Hematopoietic multipotent progenitor cell treated with erythropoietin and hydrocortisone succinate and interleukin-3 and kit ligand, for 17 days (in vitro differentiated cells): ENCODE measurements at places on chromosomes 5 and 9.

DNA sequence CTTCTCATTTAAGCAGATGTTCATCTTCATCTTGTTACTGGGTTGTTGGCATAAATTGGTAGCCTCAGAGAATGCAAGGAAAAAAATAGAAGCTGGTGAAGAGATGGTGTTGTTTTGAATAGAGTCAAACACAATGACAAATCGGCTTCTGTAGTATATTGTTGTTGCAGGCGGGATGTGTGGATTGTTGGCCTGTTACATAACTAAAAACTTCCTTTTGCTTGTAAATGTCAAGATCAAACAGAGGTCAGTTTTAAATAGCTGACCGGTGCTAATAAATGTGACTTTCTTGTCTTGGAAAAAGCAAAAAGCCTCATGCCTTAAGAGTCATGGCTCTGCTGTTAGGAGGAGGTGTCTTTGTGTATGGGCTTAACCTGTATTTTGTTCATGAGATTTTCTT is 59.2 kb downstream of the CCDC192 start:
- no peak for DNase-seq

GRCh38 chr5:79564798-79565279 is 47.4 kb upstream of the TENT2 start:
- no peak for DNase-seq

DNA sequence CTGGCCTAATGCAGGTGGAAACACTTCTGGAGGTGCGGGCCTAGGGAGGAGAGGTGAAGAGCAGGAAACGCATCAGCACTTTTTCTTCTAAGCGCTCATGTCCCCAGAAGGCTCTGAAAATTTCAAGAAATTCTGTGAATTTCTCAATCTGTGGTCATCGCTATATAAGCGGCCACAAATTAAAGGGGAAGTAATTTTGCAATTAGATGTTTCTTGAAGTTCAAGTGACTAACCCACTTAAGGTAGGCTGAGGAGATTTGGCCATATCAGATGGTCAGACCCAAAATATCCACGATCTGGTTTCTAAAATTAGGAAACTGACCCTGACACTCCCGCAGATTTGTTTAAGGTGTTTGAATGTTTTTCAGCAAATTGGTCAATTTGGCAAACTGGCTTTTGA is 16.6 kb upstream of the HMGCR start:
- no peak for DNase-seq

- no peak for DNase-seq
Measured at GRCh38 chr5:94853120-94853519, 234.7 kb downstream of the SLF1 start.

- DNase-seq, result no peak
Measured at GRCh38 chr9:95124582-95125367, 192.7 kb downstream of the FANCC start.

DNA sequence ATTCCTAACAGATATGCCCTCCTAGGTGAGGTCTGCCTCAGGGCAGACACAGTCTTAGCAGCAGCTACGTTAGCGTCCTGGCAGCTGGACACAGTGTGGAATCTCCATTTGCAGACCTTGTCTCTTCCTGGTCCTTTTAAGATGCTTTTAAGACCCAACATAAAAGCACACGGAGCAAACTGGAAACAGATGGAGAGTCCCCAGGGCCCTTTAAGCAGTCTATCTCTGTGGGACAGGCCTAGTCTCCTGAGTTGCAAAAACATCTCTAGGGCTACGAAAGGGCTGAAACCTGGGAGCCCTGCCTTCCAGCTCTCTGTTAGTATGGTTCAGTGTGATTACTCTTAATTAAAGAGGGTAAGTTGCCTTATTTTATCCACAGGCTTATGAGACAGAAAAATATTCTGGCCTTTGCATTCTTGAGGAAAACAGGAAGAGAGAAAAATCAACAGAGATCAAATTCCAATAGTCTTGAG is 66.0 kb upstream of the GNA14 start:
- DNase-seq, result no peak

GRCh38 chr5:135448791-135449507 is 1.8 kb upstream of the DCANP1 start:
- DNase-seq, result no peak

DNA sequence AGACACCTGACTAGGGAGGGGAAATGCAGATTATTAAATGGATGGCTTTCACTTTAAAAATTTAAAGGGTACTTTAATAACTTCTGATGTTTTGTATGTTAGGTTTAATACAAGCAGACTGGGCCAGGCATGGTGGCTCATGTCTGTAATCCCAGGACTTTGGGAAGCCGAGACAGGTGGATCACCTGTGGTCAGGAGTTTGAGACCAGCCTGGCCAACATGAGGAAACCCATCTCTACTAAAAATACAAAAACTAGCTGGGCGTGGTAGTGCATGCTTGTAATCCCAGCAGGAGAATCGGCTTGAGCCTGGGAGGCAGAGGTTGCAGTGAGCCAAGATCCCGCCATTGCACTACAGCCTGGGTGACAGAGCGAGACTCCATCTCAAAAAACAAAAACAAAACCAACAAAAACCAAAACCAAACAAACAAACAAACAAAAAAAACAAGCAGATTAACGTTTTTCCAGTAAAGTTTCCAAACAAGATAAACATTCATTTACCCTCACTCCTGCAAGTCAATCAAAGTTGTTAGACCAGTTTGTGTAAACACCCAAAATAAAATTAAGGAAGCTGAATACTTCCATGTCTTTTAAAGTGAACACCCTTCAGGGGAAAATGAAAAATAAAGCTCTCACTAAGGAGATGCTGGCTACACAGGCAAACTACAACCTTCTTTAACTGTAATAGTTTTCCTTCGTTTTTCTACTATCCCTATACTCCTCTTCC is 14.1 kb downstream of the ETF1 start:
- DNase-seq, result no peak

DNA sequence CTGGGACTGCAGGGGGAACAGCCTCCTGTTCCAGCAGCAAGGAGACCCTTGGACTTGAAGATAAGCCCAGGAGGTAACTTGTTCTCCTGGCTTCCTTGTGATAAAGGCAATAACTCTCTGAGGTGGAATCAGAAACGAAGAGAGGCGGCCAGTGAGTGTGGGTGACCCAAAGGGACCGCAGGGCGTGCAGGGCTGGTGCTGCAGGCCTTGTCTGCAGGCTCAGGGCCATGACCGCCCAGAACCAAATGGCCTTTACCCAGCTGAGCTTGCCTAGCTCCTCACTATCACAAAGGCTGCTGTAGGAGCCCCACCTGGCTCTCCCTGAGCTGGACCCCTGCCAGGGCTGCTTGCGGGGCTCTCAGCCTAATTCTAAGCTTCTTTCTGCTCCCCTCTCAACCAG is 72.5 kb downstream of the NDFIP1 start:
- DNase-seq, result no peak

DNA sequence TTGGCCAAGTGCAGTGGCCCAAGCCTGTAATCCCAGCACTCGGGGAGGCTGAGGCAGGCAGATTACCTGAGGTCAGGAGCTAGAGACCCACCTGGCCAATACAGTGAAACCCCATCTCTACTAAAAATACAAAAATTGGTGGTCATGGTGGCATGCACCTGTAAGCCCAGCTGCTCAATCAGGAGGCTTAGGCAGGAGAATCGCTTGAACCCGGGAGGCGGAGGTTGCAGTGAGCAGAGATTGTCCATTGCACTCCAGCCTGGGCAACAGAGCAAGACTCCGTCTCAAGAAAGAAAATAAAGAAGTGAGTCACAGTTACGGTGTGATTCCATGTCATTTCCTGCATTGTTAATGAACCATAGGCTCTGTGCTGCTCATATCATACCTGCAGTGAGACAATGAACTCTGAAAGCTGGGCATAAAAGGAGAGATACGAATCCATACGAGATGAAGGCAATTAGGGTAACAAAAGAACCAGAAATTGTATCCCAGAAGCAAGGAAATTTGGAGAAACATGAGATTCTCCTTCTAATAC is 44.6 kb downstream of the TIMD4 start:
- DNase-seq, result no peak

DNA sequence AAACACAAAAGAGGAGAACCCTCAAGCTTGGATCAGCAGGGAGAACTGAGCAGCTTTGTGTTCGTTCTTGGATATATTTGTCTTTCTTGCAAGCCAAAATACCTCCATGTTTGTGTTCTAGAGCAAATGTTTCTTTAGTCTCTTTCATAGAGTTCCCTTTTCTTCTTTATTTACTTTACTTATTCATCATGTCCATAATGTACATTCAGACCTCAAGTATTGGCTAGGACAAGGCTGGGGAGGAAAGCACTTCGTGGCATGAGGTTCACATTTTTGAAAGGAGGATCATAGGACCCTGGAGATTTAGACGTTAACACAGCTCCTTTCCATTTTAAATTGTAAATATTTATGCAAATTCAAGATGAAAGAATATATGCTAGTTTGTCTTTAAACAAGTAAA is 590.2 kb upstream of the MEF2C start:
- DNase-seq, result no peak

GRCh38 chr9:120870206-120870605 is 6.8 kb downstream of the PHF19 start:
- DNase-seq, result no peak

DNA sequence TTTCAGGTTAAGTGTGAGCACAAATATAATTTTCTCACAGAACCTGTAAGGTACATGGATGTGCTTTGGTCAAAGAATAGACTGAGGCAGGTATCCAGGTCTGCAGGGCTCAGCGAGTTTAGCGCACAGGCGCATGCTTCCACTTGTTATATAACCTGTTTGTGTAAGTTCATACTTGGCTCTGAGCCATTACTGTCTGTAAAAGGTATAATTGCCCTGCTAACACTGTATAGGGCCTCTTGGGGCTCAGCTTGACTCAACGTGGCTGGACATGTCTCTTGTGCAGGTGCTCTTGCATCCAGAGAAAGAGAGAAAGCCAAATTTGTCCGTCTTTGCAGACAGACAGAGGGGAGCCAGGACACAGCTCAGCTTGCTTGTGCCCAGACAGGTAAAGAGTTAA is 759.6 kb downstream of the MTRR start:
- DNase-seq, result no peak
